ENCODE measurements at places on chromosomes 4 and X.

- DNase-seq = peak; percentile 49
Observed at GRCh38 chrX:135974279-135974856, 580 bp upstream of the MMGT1 start.

DNA sequence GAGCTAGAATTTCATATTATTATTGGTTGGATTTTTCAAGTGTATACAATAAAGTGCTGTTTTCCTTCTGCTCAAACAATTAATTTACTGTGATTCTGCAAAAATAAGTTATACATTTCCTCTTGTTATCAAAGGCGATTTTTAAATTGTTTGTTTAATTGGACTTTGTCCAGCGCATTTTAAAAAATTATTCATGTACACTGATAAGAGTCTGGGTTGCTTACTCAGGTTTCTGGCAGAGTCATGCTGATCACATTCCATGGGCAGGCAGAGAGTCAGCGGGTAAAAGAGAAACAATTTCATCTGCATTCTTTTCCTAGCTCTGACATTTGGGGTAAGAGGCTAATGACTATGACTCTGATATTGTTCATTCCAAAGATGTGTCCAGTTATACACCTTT lies 8.9 kb downstream of the FAT4 start:
- no peak for DNase-seq

- DNase-seq = no peak
Observed at GRCh38 chrX:151973851-151974335, 583 bp downstream of the GABRE start.

- DNase-seq = peak; percentile 27
Observed at GRCh38 chrX:44400588-44400987, 57.1 kb upstream of the EFHC2 start.

DNA sequence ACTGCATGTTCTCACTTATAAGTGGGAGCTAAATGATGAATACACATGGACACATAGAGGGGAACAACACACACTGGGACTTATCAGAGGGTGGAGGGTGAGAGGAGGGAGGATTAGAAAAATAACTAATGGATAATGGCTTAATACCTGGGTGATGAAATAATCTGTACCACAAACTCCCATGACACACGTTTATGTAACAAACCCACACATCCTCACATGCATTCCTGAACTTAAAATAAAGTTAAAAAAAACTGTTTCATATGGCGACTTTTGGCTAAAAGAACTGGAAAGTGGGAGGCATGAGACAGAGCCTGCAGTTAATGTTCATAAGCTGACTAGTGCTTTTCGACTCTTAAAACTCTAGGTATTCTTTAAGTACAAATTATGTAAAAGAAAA lies 98.9 kb upstream of the NPFFR2 start:
- DNase-seq = no peak

GRCh38 chrX:117610806-117611205 lies 505.8 kb downstream of the KLHL13 start:
- no peak for DNase-seq

- no peak for DNase-seq
Observed at GRCh38 chr4:113474017-113474416, 287.5 kb downstream of the CAMK2D start.

GRCh38 chr4:36226430-36227227 lies 17.7 kb downstream of the ARAP2 start:
- DNase-seq = no peak

- no peak for DNase-seq
Observed at GRCh38 chr4:102623622-102624021, 122.5 kb downstream of the NFKB1 start.

DNA sequence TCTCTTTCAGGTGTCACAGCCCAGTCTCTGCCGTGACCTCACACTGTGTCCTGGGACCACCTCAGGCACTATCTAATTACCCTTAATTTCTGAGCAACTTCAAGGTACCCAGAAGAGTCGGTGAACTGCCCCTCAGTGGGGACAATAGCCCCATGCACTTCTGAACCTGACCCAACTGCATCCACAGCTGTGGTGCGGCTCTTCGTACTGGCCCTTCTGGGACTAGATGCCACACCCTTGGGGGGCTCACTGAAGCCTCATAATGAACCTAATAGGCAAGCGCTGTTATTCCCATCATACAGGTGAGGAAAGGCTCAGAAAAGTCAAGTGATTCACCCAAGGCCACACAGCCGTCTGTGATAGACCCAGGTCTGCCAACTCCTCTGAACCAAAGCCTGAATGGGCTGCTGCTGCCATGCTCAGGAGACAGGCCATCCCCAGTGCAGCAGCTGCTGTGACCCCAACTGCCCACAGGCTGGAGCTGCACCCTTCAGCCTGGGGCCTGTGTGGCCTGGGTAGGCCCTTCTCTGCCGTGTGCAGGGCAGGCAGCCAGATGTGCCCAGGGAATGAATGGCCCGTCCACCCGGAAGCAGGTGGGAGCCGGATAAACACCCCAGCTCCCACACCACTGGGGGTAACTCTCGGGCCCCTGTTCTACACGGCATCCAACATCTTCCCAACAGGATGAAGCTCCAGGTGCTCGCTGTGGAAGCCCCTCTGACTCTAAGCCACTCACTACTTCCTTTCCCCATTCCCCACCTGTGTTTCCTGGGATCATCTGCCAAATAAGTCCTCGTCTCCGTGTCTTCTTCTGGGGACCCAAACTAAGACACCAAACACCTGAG lies 35.9 kb downstream of the HMX1 start:
- no peak for DNase-seq

DNA sequence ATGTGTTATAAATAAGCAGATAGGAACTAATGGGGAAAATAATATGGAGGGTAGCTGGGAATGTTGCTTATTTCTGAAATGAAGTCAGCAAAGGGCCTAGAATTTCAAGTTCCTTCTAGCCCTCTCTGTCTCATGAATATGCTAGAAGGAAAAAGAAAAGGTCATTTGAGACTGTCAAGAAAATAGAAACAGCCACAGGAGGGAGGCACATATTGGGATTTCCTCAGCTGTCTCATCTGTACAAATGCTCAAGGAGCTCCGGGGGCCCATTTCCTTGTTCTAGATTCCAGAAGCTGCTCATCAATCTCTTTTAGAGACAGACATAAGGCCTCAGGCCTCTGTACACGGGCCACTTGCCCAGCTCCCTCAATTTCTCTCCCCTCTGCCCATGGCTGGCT lies 127.6 kb upstream of the ETNPPL start:
- no peak for DNase-seq

GRCh38 chr4:107183155-107183774 lies 147.2 kb upstream of the DKK2 start:
- no peak for DNase-seq

DNA sequence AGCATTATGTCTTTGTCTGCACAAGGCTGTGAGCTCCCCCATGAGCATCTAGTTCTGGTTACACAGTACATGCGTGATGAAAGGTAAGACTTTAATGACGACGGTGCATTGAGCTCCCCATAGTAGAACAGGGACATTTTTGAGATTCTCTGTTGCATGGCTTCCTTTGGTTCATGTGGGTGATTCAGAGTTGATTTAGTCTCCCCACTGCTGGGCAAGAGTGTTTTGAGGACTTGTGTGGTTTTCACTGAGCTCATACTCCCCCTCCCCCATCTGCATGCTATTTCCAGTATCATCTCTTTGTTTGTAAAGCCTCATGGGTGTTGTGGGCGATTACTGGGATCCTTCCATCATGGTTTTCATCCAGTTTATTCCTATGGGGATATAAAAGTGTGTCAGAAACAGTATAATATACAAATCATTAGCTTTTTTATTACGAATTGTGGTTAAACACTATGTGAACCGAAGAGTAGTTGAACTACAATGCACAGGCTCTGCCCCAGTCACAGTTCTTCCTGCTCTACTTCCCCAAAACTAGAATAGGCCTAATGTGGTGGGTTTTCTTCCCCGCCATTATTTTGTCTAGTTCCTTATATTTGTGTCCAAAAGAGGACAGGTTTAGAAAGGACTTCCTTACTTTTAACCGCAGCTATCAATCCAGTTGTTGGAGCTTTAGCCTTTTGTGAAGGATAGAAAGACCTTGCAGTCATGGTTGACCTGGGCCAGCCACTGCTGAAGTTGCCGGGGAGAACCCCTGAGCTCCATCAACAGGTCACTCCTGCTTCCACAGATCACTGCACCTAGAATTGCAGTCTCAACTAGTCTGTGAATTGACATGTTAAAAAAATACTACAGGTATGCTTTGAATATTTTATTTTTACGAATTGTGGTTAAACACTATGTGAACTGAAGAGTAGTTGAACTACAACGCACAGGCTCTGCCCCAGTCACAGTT lies 30.4 kb downstream of the KIT start:
- DNase-seq = no peak

DNA sequence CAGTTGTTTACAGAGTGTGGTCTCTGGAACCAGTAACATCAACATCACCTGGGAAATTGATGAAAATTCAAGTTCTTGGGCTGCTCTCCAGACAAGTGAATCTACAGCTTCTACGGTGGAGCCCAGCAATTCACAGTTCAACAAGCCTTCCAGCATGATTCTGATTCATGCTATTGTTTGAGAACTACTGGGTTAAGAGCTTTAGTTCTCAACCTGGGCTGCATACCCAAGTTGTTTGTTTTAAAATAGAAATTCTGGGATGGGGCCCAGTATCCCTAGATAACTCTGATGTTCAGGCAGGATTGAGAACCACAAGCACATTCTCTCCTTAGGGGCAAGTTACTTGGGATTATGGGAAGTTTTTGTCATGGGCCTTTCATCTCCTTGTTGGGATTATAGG lies 37.9 kb upstream of the PGK1 start:
- DNase-seq = no peak

- no peak for DNase-seq
Observed at GRCh38 chr4:186882293-186882692, 158.6 kb upstream of the FAT1 start.
